ENCODE measurements at places on chromosomes 2 and 18.

DNA sequence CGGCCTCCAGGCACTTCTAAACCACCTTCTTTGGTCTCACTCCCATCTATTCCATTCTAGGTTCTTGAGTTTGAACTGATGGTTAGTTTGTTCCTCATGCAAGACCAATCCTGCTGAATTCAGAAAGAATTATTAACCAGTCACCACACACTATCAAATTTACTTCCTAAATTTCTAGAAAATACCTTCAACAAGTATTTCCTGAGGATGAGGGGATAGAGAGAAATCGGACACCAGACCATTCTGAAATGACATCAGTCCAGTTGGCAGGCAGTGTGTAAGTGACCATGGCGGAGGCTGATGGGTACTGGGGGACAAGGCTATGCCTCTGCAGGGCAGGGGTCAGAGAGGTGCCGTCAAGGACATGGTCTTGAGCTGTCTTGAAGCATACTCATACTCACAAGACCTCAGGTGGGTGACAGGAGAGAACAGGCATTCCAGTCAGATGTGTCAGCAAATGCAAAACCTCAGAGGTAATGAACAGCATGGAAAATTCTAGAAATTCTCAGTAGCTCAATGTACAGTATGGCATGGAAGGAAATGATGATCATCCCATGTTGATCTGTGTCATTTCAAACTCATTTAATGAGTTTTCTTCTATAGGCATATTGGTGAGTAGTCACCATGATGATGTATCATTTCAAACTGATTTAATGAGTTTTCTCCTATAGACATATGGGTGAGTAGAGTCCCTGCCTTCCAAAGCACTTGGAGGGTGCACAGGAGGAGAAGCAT lies 119.6 kb downstream of the DDX1 start:
- DNase-seq: no peak
- no peaks in the 10 kb centered on the region for H3K4me1 ChIP-seq
- H3K36me3 ChIP-seq: no peaks in the 10 kb centered on the region
- H3K27me3 ChIP-seq: peaks cover 9% of the 10 kb centered on the region
- H3K4me3 ChIP-seq: no peak overlapping the region

- H3K4me3 ChIP-seq: peak within 1 kb of the TSS; percentile 30
- H3K4me1 ChIP-seq: no peaks in the 10 kb centered on the region
- H3K27me3 ChIP-seq: peaks cover 57% of the 10 kb centered on the region
- H3K27ac ChIP-seq: no peak within 1 kb of the TSS
- peaks cover 3% of the 10 kb centered on the region for H3K36me3 ChIP-seq
- no peak for DNase-seq
These were observed at the start of gene SNED1 for GRCh38 chr2:240997856-240998705. TSS of gene SNED1 (plus strand) at chr2:240998618. CDS start at chr2:240998838, 220 bp downstream.

- H3K27me3 ChIP-seq: no peaks in the 10 kb centered on the region
- H3K4me3 ChIP-seq: no peak overlapping the region
These were observed 293.4 kb downstream of the ZNF521 start for GRCh38 chr18:25058521-25058920.

GRCh38 chr2:152343426-152343825 lies 8.5 kb downstream of the FMNL2 start:
- H3K4me1 ChIP-seq: no peaks in the 10 kb centered on the region
- H3K27me3 ChIP-seq: no peaks in the 10 kb centered on the region
- DNase-seq: no peak
- peaks cover 3% of the 10 kb centered on the region for H3K36me3 ChIP-seq
- H3K4me3 ChIP-seq: no peak overlapping the region
- no peak overlapping the region for H3K27ac ChIP-seq

DNA sequence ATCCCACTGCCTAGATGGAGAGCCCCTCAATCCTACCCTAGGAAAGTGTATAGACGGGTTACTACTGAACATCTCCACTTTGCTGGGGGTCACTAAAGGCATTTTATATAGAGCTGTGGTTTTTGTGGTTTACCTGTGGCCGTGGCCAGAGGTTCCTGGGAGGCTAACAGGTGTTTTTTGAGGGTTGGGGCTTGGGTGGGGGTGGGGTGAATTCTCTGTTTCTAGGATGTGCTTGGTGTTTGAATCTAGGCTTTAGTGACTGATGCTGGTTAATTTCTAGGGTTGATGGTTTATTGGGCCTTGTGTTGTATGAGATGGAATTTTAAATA lies 7.7 kb downstream of the HOXD8 start:
- peaks cover 37% of the 10 kb centered on the region for H3K36me3 ChIP-seq
- no peak overlapping the region for H3K4me3 ChIP-seq
- DNase-seq: no peak
- H3K27me3 ChIP-seq: peaks cover 88% of the 10 kb centered on the region
- no peak overlapping the region for H3K27ac ChIP-seq

DNA sequence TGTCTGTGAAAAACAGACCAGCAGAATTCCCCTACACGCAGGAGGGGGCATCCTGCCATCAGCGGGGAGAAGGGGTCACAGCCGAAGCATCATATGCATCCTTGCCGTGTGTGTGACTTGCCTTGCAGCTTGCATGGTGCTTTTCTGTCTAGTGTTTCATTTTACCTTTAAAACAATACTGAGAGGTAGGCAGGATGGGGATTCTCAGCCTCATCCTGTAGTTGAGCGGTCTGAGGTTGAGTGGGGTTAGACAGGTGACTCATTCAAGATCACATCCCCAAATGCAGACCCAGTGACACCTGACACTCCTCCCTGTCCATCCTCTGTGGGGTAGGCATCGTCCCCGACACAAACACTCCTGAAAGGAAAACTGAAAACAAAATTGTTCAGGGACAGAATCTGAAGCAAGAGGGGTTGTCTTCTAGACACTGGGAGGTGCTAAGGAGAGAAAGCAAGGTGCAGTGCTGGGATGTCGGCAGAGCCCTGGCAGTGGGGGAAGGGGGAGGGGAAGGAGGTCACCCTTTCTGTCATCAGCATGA lies 7.9 kb downstream of the ARL4C start:
- H3K4me1 ChIP-seq: peaks cover 61% of the 10 kb centered on the region
- H3K27me3 ChIP-seq: no peaks in the 10 kb centered on the region
- H3K4me3 ChIP-seq: peak overlapping the region; percentile 95
- H3K36me3 ChIP-seq: peaks cover 74% of the 10 kb centered on the region
- H3K27ac ChIP-seq: peak overlapping the region; percentile 100

GRCh38 chr2:29401994-29402393 lies 286.8 kb downstream of the CLIP4 start:
- DNase-seq: no peak
- H3K4me3 ChIP-seq: no peak overlapping the region
- peaks cover 3% of the 10 kb centered on the region for H3K36me3 ChIP-seq
- H3K27me3 ChIP-seq: peaks cover 63% of the 10 kb centered on the region
- no peak overlapping the region for H3K27ac ChIP-seq

DNA sequence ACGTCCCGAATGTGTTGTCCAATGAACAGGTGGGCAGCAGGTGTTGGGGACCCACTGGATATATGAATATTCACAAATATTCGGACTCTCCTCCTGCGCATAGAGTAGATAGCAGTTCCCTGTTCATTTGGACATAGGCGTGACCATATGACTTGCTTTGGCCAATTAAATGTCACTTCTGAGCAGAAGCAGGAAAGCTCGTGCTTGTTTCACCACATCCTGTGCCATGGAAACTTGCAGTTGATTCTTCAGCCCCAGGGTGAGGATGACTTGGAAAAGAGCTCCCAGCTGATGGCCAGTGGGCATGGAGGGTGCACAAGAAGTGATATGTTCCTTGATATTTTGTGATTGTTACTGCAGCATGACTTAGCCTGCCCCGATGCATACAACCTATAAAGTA lies 52.6 kb downstream of the PTPRM start:
- no peaks in the 10 kb centered on the region for H3K27me3 ChIP-seq
- H3K36me3 ChIP-seq: peaks cover 2% of the 10 kb centered on the region
- H3K4me1 ChIP-seq: no peaks in the 10 kb centered on the region
- no peak overlapping the region for H3K27ac ChIP-seq

- peaks cover 56% of the 10 kb centered on the region for H3K27me3 ChIP-seq
- H3K27ac ChIP-seq: no peak overlapping the region
- no peaks in the 10 kb centered on the region for H3K36me3 ChIP-seq
- H3K4me3 ChIP-seq: no peak overlapping the region
- no peaks in the 10 kb centered on the region for H3K4me1 ChIP-seq
- no peak for DNase-seq
These were observed 11.9 kb upstream of the MSGN1 start for GRCh38 chr2:17804358-17804757.

- no peak for DNase-seq
- H3K4me3 ChIP-seq: no peak overlapping the region
- no peaks in the 10 kb centered on the region for H3K4me1 ChIP-seq
- H3K27me3 ChIP-seq: peaks cover 48% of the 10 kb centered on the region
- H3K36me3 ChIP-seq: no peaks in the 10 kb centered on the region
These were observed 76.4 kb downstream of the ADD2 start for GRCh38 chr2:70691497-70692140.

DNA sequence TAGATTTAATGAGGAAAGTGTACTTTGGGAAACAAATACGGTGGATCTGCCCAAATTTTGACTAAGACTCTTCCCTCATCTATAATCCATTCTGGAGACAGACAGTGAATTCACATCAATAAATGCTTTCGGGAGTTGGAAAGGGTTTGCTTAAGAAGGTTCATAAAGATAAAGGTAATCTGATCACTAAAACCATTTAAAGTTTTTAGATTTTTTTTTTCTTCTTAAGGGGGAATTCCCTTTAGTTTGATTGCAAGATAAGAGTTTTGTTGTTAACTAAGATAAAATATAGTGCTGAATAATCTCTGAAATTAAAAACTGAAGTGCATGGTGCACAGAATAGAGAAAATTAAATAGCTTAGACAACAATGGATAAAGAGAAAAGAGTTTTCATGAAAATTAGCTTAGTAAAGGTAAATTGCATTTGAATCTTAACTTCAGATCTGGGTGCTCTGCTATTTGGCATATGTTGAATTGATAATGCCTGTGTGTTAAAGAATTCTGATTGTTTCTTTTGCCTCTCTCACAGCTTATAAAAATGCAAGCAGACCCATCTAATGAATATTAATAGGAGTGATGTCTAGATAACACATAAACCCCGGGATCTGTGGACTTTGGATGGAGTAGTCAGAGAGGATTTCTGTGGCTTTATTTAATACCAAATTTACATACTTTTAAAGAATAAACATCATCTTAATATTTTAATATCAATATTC lies 100.8 kb downstream of the MEIS1 start:
- H3K4me3 ChIP-seq: no peak overlapping the region
- H3K27ac ChIP-seq: no peak overlapping the region
- no peaks in the 10 kb centered on the region for H3K27me3 ChIP-seq
- H3K4me1 ChIP-seq: no peaks in the 10 kb centered on the region
- DNase-seq: no peak

- no peak overlapping the region for H3K27ac ChIP-seq
- peaks cover 10% of the 10 kb centered on the region for H3K4me1 ChIP-seq
- H3K4me3 ChIP-seq: no peak overlapping the region
- no peaks in the 10 kb centered on the region for H3K27me3 ChIP-seq
- no peak for DNase-seq
These were observed 344.6 kb upstream of the ACVR2A start for GRCh38 chr2:147500229-147500628.

DNA sequence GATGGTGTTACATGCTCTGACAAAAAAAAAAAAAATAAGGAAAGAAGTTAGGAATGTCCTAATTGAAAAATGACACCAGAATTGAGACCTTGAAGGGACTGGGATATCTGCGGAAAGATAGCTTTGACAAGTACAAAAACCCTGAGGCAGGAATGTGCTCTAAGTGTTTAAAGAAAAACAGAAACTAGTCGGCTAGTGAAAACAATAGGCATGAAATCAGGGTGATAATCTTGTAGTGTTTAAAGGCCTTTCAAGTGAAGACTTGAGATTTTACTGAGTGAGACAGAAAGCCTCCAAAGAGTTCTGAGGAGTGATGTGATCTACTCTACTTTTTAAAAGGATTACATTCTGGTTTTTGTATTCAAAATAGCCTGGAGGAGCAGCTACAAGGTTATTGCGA lies 107.4 kb downstream of the COBLL1 start:
- H3K4me3 ChIP-seq: no peak overlapping the region
- H3K27me3 ChIP-seq: no peaks in the 10 kb centered on the region
- no peak overlapping the region for H3K27ac ChIP-seq

DNA sequence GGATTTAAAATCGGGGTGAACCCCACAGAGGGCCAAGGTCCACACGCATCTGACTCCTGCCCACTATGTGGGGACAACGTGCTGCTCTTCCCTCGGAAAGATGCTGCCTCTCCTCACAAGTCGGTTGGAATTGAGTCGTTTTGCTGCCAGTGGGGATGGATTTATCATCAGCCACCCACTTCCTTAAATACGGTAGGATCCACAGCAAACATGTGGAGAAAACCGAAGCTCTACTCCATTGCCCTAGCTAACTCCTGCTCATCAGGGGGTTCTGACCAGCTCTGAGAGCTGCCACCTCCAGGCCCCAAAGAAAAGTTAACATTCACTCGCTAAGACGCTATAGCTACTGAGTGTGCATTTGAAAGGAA lies 80.9 kb downstream of the CHRNA1 start:
- peaks cover 6% of the 10 kb centered on the region for H3K36me3 ChIP-seq
- H3K4me1 ChIP-seq: peaks cover 45% of the 10 kb centered on the region
- H3K27ac ChIP-seq: peak overlapping the region; percentile 93
- H3K27me3 ChIP-seq: no peaks in the 10 kb centered on the region

- H3K4me3 ChIP-seq: no peak overlapping the region
- no peak for DNase-seq
- H3K27me3 ChIP-seq: peaks cover 34% of the 10 kb centered on the region
- H3K4me1 ChIP-seq: no peaks in the 10 kb centered on the region
These were observed 38.3 kb upstream of the RAPGEF4 start for GRCh38 chr2:172697296-172697695.

Data from effector memory CD8-positive, alpha-beta T cell (primary cell).